GM10248 (cell line): ENCODE measurements at places on chromosomes 7 and 10.

- no peak for DNase-seq
These were observed 5.7 kb upstream of the ZYX start for GRCh38 chr7:143375298-143376034.

GRCh38 chr10:1020460-1020859, 5.2 kb downstream of the IDI2 start:
- DNase-seq, result no peak

- DNase-seq, result no peak
These were observed 66.9 kb upstream of the SLC25A13 start for GRCh38 chr7:96388620-96389383.

GRCh38 chr10:119667562-119668328, 16.6 kb downstream of the BAG3 start:
- DNase-seq, result no peak

- DNase-seq, result no peak
These were observed 19.1 kb upstream of the HABP2 start for GRCh38 chr10:113533801-113534200.

GRCh38 chr7:28953633-28954032, 4.5 kb downstream of the TRIL start:
- DNase-seq, result no peak
